H4 (cell line): ENCODE measurements at places on chromosomes 12 and 14. TPM values are rescaled to one million over a fixed set of nuclear protein-coding genes. Genes with fewer than 3 reads are reported as not detected.

GRCh38 chr12:105761075-105761474, 377.7 kb downstream of the NUAK1 start:
- DNase-seq = no peak

DNA sequence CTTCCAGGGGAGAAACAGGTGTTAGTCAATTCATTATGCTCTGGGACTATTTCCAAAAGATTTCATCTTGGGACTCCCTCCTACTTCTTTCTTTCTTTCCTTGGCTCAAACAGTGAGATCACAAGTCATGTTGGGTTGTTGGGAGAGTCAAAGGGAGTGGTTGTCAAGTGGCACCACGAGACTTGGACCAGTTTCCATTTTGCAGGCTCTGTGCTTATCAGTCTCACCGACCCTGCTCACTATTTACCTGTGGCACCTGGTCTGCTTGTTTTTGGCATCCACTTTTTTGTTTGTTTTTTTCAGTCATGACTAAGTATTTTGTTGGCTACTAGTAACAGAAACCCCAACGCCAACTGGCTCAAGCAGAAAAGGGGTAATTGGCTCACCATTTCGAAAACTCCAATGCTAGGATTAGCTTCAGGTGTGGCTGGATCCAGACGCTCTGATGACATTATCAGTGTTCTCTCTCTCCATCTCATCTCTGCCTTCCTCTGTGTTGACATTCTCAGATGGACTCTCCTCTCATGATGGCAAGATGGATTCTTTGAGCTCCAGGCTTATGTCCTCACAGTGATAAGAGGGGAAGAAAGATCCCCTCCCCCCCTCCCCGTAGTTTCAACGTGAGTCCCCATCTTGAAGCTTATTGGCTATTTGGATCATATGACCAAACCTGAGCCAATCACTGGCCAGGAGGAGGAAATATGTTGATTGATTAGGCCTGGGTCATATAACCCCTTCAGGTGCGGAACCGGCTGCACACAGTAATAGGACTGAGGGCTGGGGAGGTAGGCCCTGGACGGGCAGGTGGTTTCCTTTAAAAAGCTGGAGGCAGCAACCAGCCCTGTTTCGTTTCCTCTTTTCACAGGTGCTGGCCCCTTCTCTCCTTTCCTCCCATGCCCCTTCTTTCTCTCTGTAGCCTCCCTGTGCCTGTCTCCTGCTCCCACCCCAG, 84.2 kb downstream of the AACS start:
- no peak for DNase-seq

GRCh38 chr12:123223241-123223668, 9.7 kb downstream of the MPHOSPH9 start:
- no peak for DNase-seq

DNA sequence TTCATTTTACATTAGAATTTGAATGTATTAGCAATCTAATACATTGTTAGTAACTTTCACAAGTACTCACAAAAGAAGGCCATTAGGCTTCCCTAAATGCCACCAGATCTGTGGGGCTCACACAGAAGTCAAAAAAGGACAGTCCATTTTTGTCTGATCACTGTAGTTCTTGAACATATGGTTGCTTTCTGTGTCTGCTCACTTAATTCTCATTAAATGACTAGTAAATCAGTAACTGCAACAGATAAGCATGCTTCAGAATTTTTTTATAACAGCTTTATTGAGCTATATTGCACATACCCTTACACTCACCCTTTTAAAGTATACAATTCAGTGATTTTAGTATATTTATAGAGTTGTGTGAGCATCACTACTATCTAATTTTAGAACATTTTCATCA, 71.4 kb downstream of the DENND5B start:
- DNase-seq = no peak

DNA sequence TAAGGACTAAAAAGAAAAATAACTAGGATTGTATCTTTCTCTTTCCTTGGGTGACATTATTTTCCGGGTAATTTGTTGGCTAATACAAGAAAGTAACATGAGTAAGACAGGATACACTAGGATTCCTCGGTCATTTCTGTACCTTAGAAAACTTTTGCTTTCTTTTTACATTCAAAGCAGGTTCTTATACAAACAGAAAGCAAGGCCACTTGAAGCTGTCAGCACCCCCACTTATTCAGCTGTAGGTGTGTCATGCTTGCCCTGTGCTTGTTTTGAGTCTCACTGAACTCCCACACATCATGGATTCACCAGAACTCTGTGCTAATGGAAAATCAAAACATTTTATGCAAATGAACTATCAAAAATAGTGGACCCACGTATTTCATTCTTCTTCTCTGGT, 266.8 kb upstream of the CLEC14A start:
- DNase-seq = no peak

DNA sequence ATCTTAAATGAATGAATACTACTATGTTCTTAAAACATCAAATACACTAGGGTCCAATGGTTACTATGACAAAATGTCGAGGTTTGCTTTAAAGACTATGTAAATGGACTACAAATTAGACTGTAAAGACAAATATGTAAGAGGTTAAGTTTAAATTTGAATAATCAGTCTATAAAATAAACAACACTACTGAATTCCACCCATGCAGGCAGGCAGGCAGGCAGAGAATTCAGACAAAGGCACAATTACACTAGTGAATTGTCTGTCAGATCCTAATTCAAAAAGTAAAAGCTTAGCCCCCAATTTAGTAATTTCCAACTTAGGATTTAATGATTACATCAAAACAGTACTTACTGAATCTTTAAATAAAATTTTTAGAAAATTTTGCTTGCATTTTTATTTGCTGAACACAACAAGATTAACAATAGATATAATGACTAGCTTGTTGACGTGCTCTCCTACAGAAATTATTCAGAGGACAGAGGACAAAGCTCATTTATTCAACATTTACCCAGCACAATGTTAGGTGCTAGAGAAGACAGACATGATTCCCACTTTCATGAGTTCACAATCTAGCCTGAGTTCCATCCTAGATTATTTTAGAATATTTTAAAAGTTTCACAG, 97.4 kb downstream of the CDK17 start:
- no peak for DNase-seq

DNA sequence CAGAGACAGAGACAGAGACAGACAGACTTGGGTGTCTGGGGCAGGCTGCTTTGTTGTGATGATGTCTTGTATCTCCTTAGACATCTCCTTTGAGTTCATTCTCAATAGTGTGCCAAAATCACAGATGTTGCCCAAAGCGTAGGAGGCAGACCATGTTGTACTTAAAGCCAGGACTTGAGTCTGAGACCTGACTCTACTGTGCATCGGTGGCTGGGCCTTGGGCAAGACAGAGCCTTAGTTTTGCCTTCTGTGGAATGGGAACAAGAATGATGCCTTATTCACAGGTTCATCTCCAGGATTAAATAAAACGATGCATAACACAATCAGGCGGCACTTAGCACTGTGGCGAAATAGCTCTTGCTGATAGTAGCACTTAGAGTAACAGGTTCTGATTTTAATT, 230.3 kb downstream of the AACS start:
- DNase-seq = no peak

- no peak for DNase-seq
These were observed 19.4 kb downstream of the KRT85 start for GRCh38 chr12:52347551-52348510.

- no peak for DNase-seq
These were observed 133.8 kb upstream of the MGAT4C start for GRCh38 chr12:86389949-86390348.

DNA sequence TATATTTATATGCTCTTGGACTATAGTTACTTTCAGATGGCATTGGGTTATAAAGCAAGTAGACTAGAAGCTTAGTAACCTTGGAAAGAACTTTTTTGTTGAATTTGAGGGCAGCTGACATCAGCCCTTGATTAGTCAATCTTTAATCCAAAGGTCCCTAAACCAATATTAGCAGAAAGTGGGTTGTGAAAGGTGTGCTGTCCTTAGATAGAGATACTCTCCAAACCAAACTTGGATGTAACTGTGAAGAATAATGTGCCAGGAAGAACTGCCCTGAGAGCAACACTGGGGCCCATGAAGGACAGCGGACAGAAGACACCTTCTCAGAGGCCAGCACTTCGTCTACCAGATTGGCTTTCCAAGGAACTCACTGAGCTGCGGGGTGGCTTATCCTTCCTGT, 10.6 kb downstream of the CD163 start:
- DNase-seq = no peak

GRCh38 chr14:75399843-75400775, 27.7 kb upstream of the JDP2 start:
- DNase-seq = peak; percentile 94

DNA sequence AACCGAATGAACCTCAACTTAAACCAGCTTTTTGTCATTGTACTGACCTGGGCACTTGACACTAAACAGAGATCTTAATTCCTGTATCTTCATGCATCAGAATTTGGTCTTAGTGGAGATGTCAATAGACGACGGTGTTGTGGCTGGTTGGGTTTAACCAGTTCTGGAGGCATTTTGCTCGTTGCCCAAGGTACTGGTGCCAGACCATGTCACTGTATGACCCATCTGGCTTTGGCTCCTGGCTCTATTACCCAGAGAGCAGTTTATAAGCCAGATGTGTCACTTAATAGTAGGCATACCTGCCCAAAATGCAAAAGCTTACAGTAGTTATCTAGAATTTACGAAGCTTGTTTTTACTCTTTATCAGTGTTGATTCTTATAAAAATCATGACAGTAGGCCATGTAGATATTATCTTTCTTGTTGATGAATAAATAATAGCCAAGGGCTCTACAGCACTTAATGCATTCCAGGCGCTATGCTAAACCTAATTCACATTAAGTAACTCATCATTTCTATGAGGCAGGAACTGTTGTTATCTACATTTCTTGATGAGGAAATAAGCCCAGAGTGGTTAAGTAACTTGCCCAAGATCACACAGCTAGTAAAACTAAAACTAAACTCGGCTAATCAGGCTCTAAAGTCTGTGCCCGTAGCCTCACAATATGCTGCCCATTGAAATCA, 179.7 kb upstream of the HIF1A start:
- no peak for DNase-seq

DNA sequence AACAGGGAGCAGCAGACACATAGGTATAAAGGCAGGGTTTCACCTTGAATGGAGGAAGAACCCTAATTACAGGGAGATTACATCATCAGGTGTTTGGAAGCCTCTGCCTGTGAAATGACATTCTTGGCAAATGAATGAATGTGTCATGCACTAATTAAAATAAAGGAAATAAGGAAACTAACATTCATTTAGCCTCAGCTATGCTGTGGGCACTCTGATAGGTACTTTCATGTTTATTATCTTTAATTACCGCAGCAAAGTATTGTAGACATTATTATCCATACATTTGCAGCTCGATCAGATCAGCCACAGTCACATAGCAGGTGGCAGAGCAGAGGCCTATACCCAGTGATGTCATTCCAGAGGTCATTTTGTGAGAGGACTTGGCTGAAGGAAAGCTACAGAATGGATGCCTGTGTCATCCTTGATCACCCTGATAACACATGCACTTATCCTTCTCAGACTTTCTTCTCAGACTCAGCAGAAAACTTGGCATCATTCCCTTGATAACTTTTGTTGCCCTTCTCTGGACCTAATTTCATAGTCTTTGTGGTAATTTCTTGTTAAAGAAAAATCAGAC, 18.4 kb downstream of the ZNF664 start:
- DNase-seq = no peak

GRCh38 chr12:66188584-66189485, at the start of gene IRAK3:
TSS of gene IRAK3 (plus strand) at chr12:66189214. CDS start at chr12:66189300, 86 bp downstream.
- DNase-seq = no peak

DNA sequence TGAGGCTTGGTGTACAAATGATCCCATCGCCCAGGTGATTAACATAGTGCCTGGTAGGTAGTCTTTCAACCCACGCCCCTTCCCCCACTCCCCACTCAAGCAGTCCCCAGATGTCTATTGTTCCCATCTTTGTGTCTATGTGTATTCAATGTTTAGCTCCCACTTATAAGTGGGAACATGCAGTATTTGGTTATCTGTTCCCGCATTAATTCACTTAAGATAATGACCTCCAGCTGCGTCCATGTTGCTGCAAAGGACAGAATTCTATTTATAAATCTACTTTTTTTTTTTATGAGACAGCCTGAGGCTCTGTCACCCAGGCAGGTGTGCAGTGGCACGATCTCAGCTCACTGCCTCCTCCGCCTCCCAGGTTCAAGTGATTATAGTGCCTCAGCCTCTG, 15.7 kb downstream of the SPX start:
- DNase-seq = no peak

GLIPR1L1 gene
- total RNA-seq = not detected in 2 replicates

MLEC gene
- 136 and 137 TPM in 2 replicates for total RNA-seq

SYNDIG1L gene
- total RNA-seq = not detected in 2 replicates

GPR137C gene
- total RNA-seq = 0.49 and 0.89 TPM in 2 replicates

PROX2 gene
- not detected in 2 replicates for total RNA-seq

PMCH gene
- total RNA-seq = not detected in 2 replicates

ZFC3H1 gene
- total RNA-seq = 4.4 and 5.5 TPM in 2 replicates
